CD4-positive, alpha-beta T cell treated with Interleukin-6 for 4 hours (primary cell): ENCODE measurements at places on chromosomes 1 and 21.
A peak's percentile ranks its signal among the peaks of the same experiment; 100 is the strongest.

- DNase-seq, result no peak
Observed at GRCh38 chr1:74363220-74363619, 128.0 kb downstream of the TNNI3K start.

GRCh38 chr1:188240772-188241406 lies 1412.1 kb downstream of the PLA2G4A start:
- DNase-seq, result no peak

DNA sequence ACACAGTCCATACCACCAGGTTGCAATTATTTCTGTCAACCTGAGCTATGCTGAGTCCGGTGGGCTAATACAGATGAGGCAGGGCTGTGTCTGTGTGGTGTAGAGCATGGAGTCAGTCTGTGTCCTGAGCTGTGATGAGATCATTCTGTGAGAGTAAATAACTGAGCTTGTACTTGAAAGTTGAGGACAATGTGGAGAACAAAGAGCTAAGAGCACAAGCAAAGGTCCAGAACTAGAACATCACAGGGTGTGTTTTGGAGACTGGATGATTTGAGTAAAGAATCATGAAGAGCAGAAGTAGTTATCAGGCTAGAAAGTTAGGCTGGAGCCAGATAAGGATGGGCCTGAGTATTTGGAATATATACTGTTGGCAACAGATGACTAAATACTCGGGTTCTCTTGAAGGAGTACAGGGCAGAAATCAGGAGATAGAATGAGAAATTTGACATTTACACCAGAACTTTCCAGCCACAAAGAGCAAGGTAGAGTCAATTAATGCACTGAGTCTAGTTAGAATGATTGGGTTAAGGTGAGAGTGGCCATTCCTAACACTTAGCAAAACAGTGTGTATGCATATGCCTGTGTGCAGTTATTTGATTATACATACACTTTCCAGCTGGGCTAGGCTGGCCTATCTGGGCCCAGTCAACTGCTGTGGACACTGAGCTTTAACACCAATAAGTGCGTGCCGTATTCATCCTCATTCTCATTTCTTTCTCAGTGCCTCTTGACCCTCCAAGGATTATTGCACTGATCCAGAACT lies 48.8 kb downstream of the LEPR start:
- DNase-seq, result no peak

- DNase-seq, result no peak
Observed at GRCh38 chr1:22636353-22636752, at the start of gene C1QA. Gene C1QA, plus strand, starts transcription at chr1:22636628. Its CDS starts 989 bp downstream, at chr1:22637617.

DNA sequence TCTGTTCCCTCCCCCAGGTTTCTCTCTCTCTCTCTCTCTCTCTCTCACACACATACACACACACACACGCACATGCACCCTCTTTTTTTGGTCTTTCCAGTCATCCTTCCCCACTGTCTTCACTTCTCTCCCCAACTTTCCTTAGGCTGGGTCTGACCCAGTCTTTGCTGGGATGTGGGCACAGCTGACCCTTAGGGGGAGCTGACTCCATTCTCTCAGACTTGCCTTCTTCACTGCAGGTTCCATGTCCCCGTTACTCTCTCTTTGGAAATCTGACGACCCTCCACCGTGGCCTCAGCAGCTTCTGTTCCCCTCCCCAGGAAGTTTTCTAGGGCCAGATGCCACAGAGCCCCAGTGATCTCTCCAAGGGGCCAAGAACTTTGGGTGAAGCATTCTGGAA lies 2.1 kb downstream of the DISP3 start:
- DNase-seq, result no peak

DNA sequence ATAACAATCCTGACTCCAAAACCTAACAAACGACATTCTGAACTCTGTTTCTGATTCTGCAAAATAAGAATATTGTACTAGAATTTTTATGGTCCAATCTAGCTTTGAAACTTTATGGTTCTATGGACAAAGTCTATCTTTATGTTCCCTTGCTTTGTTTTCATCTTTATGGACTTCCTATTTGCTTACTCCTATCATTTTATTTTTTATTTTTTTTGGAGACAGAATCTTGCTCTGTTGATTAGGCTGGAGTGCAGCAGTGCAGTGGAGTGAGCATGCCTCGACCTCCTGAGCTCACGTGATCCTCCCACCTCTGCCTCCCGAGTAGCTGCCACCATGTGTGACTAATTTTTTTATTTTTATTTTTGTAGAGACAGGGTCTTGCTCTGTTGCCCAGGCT lies 3.6 kb downstream of the NRAS start:
- DNase-seq, result no peak

GRCh38 chr1:159869173-159869572 lies 6.7 kb upstream of the VSIG8 start:
- DNase-seq, result peak; percentile 11

GRCh38 chr1:217419194-217419551 lies 211.7 kb downstream of the GPATCH2 start:
- DNase-seq, result no peak

- peak; percentile 29 for DNase-seq
Observed at GRCh38 chr1:116374353-116375147, 1.5 kb downstream of the ATP1A1 start.

DNA sequence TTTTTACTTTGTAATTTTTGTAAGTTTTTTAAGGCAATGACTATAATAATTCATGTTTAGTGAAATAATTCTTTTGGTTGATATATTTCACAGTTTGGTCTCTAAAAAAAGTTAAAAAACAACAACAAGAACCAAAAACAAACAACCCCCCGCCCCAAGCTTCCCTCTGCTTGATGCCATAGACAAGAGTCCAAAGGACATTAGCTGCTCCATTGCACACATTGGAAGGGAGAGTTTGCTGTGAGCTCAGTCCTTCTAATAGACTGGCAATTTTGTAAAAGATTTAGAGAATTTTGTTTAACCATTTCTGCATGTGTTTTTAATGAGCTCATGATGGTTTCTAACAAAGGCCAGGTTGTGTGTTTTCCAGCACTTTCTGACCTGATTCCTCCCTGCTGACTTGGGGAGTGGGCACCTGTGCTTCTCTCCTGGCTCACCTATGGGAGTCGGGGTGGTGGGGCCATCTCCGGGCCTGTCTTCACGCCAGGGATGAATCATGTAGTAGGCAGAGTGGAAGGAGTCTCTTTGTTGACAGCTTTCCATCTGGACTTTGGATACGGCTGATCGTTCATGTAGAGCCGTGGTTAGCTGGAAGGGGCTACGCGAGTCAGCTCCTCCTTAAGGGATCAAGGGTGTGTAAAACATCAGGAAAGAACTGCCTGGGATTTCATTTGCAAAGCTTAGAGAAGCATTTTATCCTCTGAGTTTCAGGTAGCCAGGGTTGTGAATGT lies 14.1 kb downstream of the ZBTB18 start:
- DNase-seq, result no peak

DNA sequence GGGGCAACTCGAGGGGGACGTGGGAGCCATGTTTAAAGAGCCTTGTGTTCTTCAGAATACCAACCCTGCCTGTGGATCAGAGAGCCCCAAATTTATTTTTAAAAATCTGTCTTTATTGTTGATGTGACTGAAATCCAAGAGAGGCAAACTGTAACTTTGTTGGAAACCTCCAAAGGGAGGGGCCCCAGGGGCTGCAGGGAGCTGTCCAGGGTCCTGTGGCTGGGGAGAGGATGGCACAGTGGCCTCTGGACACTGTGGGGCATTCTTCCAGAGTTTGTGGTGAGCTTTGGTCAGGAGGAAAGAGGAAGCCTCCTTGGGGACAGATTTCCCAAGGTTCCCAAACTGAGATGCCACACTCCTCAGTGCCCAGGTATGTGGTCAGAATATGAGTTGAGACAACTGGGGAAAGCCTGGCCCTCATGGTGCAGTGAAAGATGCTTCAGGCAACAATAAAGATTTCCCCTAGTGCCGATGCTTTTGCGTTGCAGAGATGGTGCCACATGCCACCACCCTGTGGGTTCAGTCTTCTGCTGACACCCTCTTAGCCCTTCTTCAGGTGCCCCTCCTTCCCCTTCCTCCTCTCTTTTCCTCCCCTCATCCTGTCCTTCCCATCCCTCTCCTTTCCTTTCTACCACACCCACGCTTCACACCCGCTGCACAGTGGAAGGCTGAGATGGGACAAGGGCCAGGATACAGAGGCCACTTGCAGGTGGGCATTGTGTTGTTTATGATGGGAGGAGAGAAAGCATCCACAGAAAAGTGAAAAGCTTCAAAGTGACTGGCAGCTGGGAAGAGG lies 122.1 kb downstream of the UCK2 start:
- DNase-seq, result no peak

DNA sequence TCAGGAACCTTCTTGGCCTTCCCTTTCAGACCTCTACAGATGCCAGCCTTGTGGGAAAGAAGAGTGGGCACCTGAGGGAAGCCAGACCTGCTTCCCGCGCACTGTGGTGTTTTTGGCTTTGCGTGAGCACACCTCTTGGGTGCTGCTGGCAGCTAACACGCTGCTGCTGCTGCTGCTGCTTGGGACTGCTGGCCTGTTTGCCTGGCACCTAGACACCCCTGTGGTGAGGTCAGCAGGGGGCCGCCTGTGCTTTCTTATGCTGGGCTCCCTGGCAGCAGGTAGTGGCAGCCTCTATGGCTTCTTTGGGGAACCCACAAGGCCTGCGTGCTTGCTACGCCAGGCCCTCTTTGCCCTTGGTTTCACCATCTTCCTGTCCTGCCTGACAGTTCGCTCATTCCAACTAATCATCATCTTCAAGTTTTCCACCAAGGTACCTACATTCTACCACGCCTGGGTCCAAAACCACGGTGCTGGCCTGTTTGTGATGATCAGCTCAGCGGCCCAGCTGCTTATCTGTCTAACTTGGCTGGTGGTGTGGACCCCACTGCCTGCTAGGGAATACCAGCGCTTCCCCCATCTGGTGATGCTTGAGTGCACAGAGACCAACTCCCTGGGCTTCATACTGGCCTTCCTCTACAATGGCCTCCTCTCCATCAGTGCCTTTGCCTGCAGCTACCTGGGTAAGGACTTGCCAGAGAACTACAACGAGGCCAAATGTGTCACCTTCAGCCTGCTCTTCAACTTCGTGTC lies 995 bp upstream of the ZBTB48 start:
- no peak for DNase-seq

DNA sequence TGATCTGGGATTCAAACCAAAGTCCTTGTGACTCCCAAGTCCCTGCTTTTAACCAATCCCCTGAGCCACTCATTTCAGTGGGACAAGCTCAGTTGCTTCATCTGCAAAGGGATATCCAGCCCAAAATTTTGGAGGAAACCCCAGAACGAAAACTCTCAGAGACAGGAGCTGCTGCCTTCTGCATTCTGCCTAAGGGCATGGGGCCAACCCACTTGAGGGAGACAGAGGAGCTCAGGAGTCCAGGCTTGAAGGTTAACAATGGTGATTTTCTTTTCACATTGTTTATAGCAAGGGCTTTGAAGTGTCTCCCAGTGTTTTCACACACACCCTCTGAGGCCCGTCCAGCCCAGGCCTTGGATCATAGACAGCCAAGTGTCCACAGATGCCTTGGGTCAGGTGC lies 148.1 kb upstream of the CTTNBP2NL start:
- no peak for DNase-seq

DNA sequence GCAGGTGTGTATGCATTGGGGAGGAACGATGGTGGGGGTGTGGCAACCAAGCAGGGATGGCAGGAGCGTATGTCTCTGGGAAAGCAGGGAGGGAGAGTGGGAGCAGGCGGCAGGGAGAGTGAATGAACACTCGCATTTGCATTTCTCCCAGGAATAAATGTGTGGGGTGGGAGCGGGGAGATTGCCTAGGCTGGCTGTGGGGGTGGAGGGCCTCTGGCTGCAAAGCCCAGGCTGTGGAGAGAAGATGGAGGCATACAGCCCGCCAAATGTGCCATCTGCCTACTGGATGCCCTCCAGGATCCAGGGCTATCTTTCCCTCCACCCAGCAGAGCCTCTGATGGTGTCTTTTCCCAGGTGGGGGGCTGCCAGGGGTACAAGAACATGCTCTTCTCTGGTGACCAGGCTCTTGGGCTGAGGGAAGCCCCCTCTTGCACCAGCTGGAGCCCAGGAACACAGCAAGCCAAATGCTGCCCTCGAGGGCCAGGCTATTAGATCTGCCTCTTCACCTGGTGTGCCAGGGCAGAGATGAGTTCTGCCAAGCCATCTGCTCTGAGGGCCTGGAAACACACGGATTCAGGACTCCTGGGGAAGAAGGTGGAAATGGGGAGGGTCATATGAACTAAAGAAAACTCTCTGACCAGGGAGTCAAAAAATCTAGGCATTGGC lies 1.7 kb upstream of the OPTC start:
- no peak for DNase-seq

DNA sequence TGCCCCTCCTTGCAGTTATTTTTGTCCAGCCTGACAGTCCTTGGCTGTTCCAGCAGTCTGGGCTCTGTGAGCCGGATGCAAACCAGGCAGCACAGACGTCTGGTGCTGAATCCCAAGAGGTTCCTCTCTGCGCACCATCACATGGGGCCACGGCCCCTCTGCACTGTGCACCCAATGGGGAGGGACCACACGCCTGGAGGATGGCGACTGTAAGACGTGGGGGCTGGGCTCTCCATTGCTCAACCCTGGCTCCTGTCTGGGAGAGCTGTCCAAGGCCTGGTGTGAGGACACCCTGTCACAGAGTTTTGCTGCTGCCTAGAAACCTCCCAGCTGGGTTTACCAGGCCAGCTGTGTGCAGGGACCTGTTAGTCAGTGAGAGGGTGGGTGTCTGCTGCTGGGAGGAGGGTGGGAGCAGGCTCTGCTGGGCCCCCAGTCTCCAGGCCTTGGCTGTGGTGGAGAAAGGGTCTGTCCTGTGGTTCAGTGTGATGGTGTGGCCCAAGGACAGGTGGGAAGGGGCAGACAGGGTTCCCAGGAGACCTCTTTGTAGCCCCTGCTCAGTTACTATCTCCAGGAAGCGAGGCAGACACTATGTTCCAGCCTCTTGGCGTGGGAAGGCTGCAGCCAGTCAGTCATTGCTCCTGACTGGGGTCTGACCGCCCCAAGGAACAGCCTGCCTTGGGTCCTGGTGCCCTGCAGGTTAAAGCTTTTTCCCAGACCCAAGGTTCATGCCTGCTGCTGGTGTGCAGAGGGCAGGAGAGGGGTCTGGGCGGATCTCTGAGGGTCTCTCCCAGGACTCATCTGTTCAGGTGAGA lies 13.8 kb downstream of the HEYL start:
- DNase-seq, result no peak

DNA sequence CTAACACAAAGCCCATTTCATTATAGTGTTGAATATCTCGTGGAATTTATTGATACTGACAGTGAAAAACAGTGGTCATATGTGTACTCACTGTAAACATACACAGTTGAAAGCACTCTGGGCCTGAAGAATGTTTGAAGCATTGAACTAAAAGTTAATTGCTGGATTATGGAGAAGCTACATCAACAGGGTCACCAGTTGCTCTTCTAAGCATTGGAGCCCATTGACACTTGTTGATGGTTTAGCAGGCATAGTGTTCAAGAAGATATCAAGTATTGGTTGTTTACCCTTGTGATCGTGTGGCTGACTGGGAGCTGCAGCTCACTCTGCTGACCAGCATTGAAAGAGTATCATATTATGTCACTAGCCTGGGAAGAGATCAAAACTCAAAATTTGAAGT lies 10.3 kb downstream of the ZYG11A start:
- no peak for DNase-seq

GRCh38 chr1:202113690-202114300 lies 8.9 kb upstream of the GPR37L1 start:
- no peak for DNase-seq

GRCh38 chr1:229142471-229142870 lies 128.4 kb upstream of the RAB4A start:
- DNase-seq, result no peak
